ENCODE measurements at places on chromosomes 2 and 18. TPM values are rescaled to one million over a fixed set of nuclear protein-coding genes. Genes with fewer than 3 reads are reported as not detected.
A peak's percentile ranks its signal among the peaks of the same experiment; 100 is the strongest.

SERPINB13 gene
- total RNA-seq = not detected

DNA sequence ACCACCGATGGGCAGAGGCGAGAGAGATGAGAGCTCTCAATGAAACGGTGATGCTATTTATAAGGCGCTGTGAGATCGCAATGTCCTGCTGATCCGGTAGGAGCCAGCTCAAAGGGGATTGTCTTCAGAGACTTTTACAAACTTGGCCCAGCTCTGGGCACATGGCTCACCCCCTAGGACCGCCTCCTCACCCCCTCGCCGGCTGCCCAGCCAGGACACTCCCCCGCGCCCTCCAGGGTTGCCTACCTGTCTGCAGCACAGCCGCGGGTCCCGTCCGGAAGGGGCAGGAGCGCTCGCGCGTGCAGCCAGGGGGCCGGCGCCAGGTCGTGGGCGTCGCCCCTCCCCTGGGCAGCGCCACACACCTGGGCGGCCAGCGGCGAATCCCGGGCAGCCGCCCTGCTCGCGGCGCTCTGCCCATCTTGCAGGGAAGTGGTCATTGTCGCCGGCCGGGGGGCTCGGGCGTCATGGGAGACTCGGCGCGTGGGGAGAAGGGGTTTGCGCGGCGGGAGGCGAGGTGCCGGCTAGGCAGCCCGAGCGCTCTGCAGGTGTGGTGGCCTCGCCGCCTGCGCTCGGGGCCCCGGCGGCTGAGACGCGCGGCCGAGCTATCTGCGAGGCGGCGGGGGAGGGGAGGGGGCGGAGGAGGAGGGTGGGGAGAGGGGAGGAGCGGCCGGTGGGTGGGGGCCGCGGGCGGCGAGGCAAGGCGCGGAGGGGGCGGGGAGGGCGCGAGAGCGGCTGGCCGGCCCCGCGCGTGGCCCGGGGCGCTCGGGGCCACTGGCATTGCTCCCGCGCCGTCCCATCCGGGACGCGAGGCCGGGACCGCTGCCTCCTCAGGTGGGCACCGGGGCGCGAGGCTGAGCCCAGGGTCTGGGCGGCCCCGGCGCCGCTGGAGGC is at the start of gene GRB14:
Gene GRB14 (minus strand): TSS at position 610 of the 891 bp plus-strand sequence. CDS start 173 bp downstream, at position 437.
- ATAC-seq = no peak

DNA sequence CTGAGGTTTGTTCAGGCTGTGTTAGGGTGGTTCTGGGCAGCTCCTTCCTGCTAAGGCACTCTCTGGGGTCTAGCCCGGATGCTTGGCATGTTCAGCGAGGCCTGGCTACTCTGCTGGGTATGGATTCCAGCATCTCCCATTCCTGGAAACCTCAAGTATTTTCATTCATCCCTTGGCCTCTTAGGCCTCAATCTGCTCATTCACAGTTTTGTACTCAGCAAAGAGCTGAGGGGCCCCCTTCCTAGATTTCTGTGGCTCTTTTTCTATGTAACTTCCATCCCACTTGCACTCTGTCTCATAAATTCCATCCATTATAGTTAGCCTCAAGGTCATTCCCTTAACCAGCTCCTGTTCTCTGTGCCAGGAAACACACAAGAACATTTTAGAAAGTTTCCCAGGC is 798.8 kb upstream of the HS6ST1 start:
- ATAC-seq = no peak

- ATAC-seq = no peak
Observed at GRCh38 chr2:146734042-146734820, 1110.6 kb upstream of the ACVR2A start.

DNA sequence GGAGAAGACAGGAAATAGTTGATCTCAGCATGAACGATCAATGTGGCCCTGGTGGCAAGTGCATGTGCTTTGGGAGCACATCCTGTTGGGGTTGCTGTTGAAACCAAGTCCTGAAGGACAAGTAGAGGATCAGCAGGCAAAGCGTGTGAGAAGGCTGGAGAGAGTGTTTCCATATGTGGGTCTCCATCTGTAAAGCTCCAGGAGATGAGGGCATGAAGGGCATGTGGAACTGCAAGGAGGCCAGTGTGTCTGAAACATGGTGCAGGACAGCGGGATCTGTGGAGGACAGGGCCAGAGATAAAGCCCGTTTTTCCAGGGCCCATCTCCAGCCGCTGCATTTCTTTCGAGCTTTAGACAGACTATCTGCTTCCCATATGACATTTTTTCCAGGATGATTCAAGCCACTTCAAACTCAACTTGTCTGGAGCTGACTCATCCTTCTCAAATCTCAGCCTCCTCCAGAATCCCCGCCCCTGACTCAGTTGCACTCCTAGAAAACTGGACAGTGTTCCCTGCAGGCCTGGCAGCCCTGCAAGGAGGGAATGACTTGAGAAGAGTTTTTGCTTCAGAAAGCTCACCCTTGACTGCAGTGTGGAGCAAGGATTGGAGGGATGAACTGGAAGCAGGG is 226.1 kb downstream of the VAPA start:
- no peak for ATAC-seq

DNA sequence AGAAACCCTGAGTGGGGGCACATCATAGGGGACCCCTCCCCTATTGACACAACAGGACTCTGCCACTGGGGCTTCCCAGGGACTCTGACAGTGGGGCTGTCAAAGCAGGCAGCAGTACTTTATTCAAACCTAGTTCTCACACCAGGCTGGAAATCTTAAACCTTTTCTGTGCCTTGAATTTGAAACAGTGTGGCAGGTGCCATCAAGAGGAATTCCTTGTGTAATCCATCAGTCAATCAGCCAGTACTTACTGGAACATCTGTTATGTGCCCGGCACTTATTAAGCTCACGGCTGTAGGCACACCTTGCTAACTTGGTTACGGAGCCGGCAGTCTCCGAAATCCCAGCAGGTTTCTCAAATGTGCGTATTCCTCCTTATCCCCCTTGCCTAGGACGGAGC is 12.0 kb downstream of the GLI2 start:
- no peak for ATAC-seq

DNA sequence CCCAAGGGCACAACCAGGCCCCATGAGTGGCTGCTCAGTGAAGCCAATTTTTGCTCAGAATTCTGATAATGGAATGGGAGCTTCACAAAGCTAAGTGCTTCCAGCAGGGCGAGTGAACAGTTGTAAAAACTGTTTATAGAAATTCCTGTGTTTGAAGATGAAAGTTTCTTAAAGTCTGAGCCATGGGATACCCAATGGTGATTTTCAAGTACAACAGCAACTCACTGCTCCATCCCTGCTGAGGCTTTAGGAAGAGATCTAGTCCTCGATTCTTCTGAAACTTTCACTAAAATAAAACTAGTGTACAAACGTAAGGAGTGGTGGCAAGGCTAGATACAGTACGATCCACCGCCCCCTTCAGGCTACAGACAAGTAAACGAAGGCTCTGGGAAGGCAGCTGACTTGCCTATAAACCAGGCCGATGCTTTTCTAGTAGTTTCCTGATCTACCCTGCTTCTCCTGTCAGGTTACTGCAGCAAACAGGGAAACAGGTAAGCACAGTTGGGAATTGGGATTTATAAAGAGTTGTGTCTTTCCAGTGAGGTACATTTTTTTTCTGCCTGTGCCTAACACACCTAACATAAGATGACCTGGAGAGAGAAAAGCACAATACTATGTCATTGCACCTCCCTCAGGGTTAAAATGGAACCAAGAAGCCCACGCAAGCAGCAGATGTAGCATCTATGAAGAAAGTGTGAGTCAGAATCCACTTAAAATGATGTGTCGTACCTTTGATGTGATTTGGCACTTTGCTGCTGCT is 108.7 kb downstream of the UXS1 start:
- peak; percentile 99 for ATAC-seq

DNA sequence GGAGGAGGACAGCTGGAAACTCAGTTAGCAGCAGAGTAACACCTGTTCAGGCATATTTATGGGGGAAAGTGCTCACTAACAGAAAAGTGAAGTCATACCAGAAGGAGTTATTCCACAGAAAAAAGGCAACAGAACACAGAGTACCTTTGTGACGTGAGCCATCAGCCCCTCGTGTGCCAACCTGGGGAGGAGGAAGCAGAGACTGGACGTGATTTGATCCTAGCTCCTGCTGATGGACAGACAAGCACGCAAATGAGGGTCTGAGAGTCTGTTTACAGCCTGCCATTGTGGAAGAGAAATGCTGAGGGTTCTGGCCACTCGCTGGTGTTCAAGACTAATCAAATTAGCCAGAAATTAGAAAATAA is 120.7 kb downstream of the ZNF521 start:
- no peak for ATAC-seq

- ATAC-seq = no peak
Observed at GRCh38 chr2:12109363-12110017, 363.1 kb downstream of the LPIN1 start.

GRCh38 chr2:40225670-40226210 is 226.2 kb downstream of the SLC8A1 start:
- no peak for ATAC-seq

PROC gene
- not detected for total RNA-seq

NEU2 gene
- total RNA-seq = not detected

- peak; percentile 3 for ATAC-seq
Observed at GRCh38 chr18:70288171-70288850, 534 bp upstream of the SOCS6 start.

HOXD3 gene
- not detected for total RNA-seq

DNA sequence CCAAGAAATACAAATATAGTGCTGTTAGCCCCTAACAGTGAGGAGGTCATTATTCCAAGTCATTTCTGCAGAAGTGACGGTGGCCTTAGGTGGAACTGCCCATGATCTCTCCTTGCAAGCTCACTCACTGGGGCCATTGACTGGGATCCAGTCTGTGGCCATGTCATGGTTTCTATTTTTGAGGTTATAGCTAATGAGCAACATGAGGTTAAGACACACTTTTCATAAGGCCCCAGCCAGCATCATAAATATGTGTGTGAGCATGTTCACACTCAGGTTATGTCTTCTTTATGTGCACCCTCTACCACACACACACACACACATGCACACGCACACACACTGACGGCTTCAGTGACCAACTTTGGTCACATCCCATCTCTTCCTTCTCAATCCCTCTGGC is 484 bp downstream of the AFF3 start:
- peak; percentile 28 for ATAC-seq

DNA sequence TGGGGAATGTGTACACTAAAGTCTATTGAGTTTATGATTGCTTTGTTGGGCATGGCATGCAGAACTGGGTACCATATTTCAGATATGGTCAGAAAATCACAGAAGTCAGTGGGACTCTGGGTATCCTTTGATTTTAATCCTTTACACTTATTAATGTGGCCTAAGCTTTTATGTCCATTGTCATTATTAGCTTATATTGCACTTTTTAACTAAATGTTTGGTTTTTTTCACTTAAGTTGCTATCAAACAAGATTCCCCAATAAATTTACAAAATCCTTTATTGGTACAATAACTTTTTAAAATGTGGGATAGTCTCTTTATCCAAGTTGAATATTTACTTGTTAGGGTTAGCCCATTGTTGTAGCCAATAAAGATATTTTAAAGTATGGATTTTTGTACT is 234.1 kb upstream of the NRP2 start:
- ATAC-seq = no peak

DNA sequence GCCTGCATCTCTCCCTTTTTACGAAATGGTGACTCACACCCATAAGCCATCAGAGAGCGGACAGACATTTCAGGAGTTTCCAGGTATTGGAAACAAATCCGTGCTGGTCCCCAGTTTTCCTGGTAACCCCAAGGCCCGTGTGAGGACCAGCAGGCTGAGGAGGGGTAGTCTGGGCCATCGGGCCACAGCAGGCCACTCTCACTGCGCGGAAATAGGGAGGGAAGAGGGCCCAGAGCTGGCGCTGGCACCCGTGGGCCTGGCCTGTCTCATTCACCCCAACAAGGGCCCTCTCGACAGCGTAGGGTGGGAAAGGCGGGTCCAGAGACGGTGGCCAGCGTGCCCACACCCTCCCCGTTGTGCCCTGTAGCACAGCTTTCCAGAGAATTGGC is 13.7 kb upstream of the FAHD2A start:
- peak; percentile 26 for ATAC-seq

- ATAC-seq = no peak
Observed at GRCh38 chr2:153391131-153391530, 87.4 kb downstream of the RPRM start.

- ATAC-seq = peak; percentile 69
Observed at GRCh38 chr2:28433935-28434599, 41.4 kb downstream of the FOSL2 start.

GRCh38 chr2:127820080-127820668 is 9.2 kb upstream of the WDR33 start:
- ATAC-seq = no peak

DNA sequence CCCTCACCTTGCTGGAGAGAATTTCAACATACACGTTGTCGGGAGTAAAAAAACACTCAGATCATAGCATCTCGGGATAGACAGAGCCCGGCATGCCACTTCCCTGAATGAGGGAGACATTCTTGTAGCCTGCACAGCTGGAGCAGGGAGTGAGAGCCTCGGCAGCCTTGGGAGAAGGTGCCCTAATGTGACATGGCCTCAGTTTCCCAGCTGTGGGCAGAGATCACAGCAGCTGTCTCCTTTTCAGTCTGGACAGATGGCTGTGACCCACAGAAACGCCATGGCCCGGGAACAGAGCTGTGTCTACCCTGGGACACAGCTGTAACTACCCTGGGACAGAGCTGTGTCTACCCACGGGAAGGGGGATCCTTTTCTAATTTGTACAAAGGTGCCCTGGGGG is 55.9 kb downstream of the HS1BP3 start:
- no peak for ATAC-seq

DNA sequence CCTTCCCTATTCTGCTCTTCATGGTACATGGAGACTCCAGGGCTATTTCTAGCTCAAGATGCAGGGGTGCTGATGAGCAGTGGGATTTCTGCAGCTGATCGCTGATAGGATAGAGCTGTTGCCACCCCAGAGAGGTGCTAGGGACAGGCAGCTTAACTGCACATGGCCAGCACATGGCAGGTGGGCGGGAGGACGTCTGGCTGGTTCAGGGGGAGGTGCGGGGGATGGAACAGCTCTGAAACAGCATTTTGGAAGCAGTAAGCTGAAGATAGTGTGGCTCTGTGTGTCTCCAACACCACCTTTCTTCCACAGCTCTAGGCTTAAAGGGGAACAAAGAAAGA is 151.9 kb upstream of the PELI1 start:
- no peak for ATAC-seq

DNA sequence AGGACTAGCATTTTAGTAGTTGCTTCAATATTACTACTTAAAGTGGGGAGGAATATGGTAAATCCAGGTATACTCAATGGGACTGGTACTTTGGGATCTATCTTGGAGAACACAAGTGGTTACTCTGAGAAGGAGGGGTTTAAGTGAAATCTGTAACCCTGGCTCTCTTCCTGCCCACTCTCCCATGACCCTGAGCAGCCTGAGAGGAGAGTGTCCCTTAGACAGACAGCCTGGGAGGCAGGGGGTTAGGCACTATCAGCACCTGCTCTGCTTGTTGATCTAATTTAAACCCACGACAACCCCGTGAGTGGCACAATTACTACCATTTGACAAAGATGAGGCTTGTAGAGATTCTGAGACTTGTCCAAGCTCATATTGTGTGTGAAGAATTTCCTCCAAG is 395.5 kb downstream of the ALK start:
- ATAC-seq = no peak

NFE2L2 gene
- total RNA-seq = 39.3 TPM

LIMS2 gene
- 2.4 TPM for total RNA-seq

Data from activated T-helper 17 cell treated with anti-CD3 and anti-CD28 coated beads, Interleukin-2, amount 50 U/mL, for 72 hours (primary cell).